ENCODE measurements at places on chromosomes 5 and 9.
A peak's percentile ranks its signal among the peaks of the same experiment; 100 is the strongest.

DNA sequence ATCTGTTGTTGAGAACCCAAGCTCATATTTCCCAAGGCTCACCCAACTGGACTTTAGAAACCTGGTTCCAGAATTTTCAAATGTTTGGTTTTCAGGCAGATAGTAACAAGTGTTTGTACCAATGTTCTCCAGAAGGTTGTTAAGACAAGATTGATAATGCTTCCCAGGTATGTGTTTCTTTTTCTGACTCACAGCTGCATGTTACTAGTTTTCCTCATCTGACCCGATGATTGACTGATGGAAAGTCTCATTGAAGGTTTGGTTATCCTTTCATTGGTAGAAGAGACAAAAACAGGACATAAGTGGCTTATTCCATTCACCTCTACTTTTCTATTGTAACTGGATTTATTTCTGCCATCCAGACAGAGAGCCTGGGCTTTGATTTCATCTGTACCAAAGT, 10.4 kb downstream of the BASP1 start:
- DNase-seq: no peak

DNA sequence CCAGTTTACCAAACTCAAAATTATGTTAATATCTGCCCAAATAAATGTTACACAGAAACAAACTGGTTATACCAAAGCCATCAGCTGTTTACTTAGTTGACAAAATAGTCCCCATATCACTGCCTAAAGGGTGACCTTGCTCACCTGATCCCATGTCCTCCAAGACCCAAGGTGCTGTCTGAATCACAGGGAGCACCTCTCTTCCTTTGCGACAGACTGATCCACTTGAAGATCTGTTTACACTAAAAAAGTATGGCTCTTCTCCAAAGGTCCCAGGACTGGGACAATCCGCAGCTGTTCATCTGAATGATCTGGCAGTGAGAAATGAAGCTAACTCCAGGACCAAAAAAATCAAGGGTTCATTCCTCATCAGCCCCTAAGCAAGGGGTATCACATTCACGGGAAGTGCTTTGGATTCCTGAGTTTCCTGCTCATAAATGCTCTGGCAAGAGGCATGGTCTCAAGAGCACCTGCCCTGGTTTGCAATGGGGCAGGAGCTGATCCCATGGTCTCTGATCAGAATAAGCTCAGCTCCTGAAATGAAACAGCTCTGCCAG, 5.0 kb downstream of the PRUNE2 start:
- no peak for DNase-seq

GRCh38 chr5:128216860-128217531, 133.4 kb downstream of the SLC12A2 start:
- DNase-seq: peak; percentile 37

DNA sequence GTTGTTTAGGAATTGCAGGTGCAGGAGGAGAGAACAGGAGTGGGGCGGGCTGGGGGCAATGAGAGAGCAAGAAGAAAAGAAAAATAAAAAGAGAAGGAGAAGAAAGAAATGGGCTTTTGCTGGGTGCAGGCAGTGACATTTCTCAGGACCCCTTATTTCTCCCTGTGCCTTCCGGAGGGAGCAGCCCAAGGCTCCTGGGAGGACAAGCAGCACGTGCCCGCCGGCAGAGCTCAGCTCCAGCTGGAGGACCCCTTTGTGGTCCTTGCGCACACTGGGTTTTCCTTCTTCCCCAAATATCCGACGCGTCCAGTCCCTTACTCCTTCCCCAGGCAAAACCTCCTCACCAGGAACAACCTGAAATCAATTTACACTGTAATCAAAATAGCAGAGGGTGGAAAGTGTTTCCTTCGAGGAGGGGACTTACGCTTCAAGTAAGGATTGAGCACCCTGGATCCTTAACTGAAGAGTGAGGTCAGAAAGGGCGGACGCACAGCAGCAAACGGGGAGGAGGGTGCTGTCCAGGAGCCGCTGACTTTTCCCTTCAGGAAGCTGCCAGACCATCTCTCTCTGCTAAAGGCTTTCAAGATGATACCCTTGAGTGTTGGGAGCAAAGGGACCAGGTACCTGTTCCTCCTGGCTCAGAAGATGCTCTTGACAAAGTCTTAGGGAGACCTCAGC, 2.1 kb downstream of the BTNL9 start:
- no peak for DNase-seq

DNA sequence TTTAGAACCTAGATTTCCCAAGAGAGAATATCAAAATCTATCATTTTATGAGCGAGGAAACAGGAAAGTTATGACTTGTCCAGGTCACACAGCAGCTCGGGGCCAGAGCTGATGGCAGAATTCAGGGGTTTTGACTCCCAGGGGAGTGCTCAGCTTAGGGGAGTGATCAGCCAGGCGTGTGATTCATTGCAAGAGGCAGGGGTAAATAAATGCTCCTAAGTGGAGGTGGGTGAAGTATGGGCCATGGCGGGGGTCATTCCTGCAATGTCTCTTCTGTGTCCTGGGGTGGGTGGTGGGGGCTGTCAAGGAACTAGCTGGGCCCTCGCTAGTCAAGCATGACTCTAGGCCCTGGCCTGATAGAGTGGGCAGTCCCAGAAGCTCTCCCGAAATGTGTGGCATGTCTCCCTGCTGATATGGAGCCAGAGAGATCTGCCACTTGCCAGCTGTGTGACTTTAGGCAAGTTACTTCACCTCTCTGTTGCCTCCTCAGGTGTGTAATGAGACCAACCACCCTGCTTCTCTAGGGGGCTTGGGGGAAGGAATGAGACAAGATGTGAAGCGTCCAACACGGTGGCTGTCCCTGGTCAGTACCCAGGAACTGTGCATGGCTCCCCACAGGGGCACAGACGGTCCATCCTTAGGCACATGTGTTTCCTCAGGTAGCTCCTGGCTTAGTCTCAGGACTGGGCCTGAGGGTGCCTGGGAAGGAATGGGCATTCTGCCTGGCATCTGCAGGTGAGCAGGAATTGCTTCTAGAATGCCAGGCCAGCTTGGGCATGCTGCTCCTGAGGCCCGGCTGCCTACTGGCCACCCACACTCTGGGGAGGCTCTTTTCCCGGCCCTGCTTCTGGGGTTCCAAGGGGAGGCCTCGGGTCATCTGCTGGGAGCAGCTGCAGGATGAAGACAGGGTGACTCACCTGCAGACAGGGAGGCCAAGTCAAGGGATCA, 36.5 kb upstream of the SH3PXD2B start:
- no peak for DNase-seq

DNA sequence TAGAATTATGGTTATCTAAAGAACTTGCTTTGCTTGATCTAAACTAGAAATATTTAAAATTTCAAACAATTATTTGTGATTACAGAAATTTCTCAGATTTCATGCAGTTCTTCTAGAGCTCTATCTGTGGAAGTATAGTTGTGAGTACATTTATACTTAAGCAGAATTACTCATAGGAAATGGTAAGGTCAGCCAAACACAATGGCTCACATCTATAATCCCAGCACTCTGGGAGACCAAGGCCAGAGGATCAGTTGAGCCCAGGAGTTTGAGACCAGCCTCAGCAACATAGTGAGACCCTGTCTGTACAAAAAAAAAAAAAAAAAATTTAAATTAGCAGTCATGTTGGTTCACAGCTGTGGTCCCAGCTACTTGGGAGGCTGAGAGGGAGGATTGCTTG, 71.0 kb downstream of the INVS start:
- no peak for DNase-seq

- no peak for DNase-seq
These were observed 33.0 kb upstream of the PWWP2A start for GRCh38 chr5:160152287-160152686.

DNA sequence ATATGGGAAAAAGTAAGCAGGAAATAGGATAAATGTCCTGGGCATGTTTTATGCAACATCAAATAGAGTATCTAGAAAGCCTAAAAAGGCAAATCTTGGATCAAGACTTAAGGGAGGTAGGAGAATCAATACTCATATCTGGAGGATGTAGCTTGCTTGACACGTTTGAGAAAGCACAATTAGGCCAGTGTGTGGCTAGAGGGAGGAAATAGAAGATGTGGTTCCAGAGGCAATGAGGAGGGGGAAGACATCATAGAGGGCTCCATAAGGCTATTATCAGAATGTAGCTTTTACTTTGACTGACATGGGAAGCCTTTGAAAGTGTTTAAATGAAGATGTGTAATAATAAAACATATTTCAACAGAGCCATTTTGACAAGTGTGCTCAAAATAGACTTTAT, 200.7 kb upstream of the CDH12 start:
- DNase-seq: no peak

GRCh38 chr5:165130656-165131055, 1625.2 kb downstream of the MAT2B start:
- DNase-seq: no peak

All from heart right ventricle (tissue), 16 donors.